Dermis microvascular lymphatic vessel endothelial cell (primary cell): ENCODE measurements at places on chromosomes 11 and 22.

GRCh38 chr11:84922836-84923235, 704.3 kb downstream of the DLG2 start:
- DNase-seq: no peak

GRCh38 chr11:393219-394033, 583 bp upstream of the PKP3 start:
- DNase-seq: no peak

DNA sequence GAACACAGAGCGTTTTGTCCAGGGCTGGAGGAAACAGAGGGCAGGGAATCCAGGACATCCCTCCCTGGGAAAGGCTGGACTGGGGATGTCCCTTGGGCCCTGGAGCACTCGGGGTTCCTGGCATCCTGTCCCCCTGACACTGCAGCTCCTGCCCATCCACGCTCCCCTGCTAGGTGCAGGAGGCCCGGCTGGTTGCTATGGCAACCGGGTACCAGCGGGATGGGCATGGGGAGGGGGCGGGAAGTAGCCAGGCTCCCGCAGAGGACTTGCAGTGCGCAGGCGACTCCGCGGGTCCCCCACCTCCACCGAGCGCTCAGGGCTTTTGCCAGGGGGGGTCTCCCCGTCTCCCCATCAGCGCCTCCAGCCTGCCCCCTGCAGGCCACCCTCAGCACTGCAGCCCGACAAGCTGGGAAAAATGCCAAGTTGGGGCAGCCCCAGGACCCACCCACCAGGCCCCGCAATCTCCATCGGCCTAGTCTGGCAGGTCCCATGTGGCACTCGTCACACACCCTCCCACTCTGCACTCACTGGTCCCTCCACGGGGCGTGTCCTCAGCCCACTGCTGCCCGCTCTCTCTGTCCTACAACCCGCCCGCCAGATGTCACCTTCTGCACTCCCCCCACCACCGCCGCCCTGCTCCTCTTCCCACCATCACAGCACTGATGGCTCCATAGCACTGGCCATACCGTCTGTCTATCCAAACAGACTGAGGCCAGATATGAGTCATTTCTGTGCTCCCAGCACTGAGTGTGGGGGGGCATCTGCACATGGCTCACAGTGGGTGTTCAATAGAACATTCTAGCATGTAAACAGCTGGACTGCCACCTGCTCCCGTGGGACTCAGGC, 31.5 kb downstream of the KIAA0930 start:
- DNase-seq: no peak

- no peak for DNase-seq
Observed at GRCh38 chr11:106061249-106061784, 15.8 kb downstream of the KBTBD3 start.

- DNase-seq: peak; percentile 97
Observed at GRCh38 chr22:19880786-19881569, 26.3 kb upstream of the GNB1L start.

GRCh38 chr11:134100171-134100570, 31.3 kb downstream of the JAM3 start:
- no peak for DNase-seq

- DNase-seq: no peak
Observed at GRCh38 chr22:48555606-48556005, 1272.1 kb downstream of the BRD1 start.

- no peak for DNase-seq
Observed at GRCh38 chr11:15519124-15519791, 404.5 kb downstream of the INSC start.

DNA sequence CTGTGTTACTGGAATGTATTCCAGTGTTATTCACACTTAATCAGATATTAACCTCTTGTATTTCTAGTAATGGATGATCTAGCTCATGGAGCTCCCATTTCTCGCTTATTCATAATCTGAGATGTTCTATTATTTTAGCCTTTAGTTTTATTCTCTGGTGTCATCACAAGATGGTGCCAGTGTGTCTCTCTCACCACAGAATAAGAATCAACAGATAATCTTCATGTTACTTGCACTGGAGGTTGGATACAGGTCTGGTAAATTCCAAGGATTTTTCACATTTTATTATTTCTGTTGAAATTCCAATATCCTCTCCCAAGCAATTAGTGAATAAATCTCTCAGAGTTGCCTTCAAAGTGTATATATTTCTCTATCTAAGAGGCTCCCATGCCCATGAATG, 74.6 kb downstream of the CASP12 start:
- DNase-seq: peak; percentile 16

- DNase-seq: no peak
Observed at GRCh38 chr11:57681168-57681567, 13.3 kb downstream of the ZDHHC5 start.
